ENCODE measurements at places on chromosomes 1 and 21.

DNA sequence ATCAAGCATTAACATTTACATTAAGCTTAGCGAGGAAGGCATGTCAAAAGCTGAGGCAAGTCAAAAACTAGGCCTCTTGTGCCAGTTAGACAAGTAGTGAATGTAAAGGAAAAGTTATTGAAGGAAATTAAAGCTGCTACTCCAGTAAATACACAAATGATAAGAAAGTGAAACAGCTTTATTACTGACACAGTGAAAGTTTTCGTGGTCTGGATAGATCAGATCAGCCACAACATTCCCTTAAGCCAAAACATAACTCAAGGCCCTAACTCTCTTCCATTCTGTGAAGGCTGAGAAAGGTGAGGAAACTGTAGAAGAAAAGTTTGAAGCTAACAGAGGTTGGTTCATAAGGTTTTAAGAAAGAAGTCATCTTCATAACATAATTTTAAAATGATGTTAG lies 131.9 kb downstream of the VAV3 start:
- no peak for DNase-seq

- no peak for DNase-seq
These were observed 39.1 kb upstream of the SLC19A1 start for GRCh38 chr21:45581322-45581712.

DNA sequence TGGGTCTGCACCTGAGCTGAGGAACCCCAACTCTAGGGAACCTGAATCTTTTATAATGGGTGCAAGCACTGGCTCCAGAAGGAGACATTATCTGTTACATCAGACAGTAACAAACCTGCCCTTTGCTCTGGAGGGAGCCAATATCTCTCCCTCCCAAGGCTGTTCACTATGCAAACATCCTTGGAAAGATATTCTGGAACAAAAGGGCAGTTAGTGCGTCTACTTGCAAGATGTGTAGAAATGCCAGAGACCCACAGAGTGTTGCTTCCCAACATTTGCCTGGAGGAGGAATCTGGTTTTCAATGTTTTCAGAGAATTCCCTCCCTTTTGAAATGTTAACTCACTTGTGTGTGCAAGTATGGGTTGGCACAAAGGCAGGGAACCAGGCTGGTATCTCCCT lies 31.9 kb downstream of the UMODL1 start:
- no peak for DNase-seq

GRCh38 chr21:45110873-45111624 lies 36.7 kb downstream of the ADARB1 start:
- no peak for DNase-seq

DNA sequence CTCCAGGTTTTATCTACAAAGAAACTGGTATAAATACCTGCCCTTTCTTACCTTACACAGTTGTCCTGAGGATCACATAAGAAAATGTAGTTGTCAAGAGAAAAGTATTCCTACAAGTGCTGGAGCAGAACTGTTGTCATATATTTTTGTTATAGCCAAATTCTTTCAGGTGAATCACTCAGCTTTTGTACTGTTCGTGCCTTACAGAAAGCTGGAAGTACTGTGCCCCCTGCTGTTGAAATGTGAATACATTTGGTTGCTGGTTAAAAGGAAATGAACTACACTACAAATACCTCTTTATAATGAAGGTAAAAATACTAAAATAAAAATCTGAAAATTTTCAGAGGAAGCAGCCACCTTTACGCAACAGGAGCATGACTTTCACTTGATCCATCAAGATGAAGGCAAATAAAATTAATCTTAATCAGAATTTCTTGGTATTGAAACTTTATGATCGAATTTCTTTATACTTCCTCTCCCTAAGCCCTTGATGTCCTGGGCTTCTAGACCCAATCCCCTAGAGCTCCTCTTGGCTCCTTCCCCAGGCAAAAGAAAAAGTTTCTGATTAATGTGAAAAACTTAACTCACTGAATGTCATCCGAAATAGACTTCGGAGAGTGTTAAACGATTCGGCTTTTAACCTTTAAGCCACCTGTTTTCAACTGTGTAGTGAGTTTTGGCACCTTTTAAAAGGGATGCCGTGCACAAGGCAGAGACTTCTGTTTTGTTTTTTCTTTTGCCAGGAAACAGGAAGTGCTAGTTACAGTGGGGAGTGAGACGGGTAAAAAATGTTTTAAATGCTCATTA lies 12.5 kb downstream of the CHML start:
- DNase-seq: peak; percentile 29

DNA sequence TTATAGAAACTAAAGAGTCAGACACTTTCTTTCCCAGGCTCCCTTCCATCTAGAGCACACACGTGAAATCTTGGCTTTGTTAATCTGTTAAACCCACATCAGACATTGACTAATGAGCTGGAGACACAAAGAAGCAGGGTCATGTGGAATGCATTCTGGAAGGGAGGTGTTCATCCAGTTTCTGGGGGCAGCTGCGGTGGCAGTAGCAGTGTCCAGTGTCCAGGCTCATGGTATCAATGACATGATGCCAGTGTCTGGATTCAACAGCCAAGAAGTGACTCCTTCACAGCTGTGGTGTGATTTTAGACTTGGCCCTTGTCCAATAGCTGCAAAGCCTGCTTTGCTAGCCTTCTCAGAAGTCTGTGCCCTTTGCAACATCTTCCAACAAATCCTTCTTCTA lies 95.2 kb downstream of the NTPCR start:
- DNase-seq: no peak

DNA sequence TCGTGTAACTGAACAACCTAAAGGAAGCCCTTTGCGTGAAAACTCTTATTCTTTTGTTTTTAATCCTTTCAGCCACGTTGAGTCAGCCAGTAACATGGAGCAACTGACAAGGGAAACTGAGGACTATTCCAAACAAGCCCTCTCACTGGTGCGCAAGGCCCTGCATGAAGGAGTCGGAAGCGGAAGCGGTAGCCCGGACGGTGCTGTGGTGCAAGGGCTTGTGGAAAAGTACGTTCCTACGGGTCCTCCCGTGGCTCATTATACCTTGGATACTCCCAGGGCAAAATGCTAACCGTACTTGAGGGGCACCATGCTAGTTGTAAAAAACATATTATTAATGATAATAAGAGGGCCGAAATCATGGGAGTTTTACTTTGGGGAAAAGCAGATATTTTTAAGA lies 49.4 kb downstream of the LAMC2 start:
- DNase-seq: no peak

DNA sequence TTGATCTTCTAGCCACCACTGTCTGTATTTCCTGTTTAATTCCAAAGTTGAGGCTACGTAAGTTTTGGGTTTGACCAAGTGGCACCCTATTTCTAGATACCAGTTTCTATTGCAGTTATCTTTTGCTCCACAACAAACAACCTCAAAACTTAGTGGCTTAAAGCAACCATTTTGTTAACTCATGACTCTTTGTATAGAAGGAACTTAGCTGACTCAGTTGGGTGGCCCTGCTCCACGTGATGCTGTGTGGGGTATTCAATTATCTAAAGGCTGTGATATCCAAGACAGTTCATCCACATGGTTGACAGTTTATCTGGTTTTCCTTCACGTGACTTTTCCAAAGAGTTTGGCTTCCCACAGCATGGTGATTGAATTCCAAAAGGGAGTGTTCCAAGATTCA lies 34.8 kb downstream of the PDC start:
- no peak for DNase-seq

GRCh38 chr1:108097018-108097417 lies 103.1 kb downstream of the SLC25A24 start:
- DNase-seq: no peak

GRCh38 chr1:217134857-217135568 lies 411.8 kb upstream of the ESRRG start:
- no peak for DNase-seq

DNA sequence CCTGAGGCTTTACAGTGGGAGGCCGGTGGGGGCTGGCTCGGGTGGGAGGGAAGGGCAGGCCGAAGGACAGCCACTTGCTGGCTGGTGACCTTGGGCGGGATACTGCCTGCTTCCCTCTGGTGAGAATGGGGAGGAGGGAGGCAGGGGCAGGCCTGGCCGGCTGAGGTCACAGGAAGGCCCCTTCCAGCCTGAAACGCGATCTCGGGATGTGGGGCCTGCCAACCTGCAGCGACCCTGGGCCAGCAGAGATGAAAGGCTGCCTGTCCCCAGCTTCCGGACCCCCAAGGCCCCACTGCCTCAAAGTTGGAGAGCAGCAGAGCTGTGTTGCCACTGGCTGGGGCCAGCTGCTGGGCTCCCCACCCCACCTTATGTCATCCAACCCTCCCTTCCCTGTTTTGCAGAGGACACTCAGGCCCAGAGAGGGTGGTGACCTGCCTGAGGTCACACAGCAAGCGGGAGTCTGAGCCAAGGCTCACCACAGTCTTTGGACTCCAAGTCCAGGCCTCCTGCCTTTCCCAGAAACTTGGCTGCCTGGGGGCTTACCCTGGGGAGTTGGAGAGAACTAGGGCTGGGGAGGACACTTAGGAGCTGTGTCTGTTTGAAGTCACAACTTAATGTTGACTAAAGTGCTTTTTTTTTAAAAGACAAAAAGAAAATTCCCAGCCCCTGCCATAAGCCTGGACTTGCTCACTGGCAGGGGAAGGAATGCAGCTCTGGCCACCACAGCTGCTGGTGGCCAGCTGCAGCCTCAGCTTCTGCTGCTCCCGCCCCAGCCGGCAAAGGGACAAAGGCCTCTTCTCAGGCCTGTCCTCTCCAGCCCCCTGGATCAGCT lies 14.8 kb upstream of the WASF2 start:
- DNase-seq: no peak

DNA sequence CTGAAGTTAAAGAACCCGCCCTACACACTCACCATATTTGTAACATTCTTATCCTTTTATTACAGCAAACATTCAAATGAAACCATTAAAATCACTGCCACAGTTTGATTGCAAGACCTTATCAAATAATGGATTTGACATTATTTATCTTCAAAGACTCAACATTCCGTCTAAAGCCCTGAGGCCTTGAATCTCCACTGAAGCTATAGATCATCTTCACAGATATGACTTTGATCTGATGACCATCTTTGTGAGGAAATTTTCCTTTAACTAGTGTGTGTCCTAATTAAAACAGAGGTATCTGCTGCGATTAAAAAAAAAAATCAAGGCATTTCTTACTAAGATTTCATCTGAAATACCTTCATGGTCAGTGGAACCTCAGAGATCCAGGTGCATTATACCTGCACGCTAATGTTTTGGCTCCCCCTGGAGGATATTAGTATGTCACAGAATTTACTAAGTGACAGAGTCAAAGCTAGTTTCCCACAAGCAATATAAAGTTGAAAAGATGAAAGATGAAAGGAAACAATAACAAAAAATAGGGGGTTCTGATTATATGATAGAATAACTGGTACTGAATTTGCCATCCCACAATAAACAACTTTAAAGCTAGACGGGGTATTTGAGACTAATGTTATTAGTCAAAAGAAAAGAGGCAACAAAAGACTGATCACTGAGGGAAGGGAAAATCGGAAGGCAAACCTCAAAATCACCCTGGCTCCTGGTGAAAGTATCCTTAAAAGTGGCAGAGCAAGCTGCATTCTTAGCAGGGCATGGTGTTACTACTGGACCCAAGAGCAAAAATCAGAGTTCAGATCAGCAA lies 923.4 kb downstream of the NCAM2 start:
- DNase-seq: no peak

DNA sequence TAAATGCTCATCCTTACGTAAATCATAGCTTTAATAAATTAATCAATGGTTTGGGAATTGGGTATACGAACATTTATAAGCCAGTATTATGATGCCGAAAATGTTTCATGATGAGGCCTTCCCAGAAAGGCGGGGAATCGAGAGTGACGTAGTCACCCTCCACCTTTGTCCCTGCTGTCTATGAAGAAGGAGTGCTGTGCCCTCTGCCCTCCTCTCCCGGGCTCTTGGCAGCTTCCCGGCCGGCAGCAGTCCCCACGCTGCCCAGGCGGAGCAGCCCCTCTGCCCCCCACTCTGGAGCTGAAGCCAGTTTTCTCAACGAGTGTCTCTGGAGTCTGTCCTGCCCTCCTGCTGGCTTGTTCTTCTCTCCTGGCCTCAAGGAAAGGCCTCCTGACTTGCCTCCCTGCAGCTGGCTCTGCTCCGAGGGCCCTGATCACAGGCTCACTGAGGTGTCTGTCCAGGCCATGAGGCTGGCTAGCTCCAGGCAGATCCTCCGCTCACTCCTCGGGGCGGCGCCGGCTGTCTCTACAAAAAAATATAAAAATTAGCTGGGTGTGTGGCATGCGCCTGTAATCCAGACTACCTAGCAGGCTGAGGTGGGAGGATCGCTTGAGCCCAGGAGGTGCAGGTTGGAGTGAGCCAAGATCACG lies 150.7 kb upstream of the COL6A1 start:
- no peak for DNase-seq

GRCh38 chr1:87149241-87150041 lies 179.2 kb upstream of the LMO4 start:
- DNase-seq: no peak

- DNase-seq: no peak
These were observed 50.3 kb downstream of the PGM1 start for GRCh38 chr1:63643517-63643916.

GRCh38 chr21:39715804-39716397 lies 29.1 kb upstream of the IGSF5 start:
- DNase-seq: peak; percentile 52

GRCh38 chr1:86515597-86515996 lies 31.3 kb upstream of the CLCA4 start:
- no peak for DNase-seq

Measured in activated naive CD8-positive, alpha-beta T cell treated with anti-CD3 and anti-CD28 coated beads, Interleukin-2, amount 50 U/mL, for 24 hours (primary cell).